T-cell (primary cell): ENCODE measurements at places on chromosomes 4 and X.

- no peak for DNase-seq
Observed at GRCh38 chrX:124829930-124830329, 483.6 kb downstream of the SH2D1A start.

GRCh38 chrX:25928316-25928715 lies 209.8 kb upstream of the MAGEB18 start:
- DNase-seq: no peak

GRCh38 chr4:1291996-1292702 lies 2.5 kb downstream of the MAEA start:
- no peak for DNase-seq

DNA sequence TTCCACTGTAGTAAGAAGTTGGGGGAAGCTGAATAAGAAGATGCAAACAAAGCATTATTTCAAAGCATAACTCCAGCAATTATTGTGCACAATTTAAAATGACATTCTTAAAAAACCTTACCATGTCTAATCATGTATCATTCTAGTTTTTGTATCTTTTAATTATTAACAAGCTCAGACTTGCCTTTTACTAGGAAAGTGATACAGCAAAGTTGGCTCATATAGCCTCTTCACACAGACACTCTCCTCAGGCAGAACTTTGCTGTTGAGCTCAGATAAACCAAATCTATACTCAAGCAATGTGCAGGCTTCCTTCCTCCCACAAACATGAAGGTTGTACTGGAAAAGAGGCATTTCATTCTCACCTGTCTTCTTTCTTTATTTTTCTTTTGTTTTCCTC lies 358.7 kb upstream of the EMCN start:
- no peak for DNase-seq

DNA sequence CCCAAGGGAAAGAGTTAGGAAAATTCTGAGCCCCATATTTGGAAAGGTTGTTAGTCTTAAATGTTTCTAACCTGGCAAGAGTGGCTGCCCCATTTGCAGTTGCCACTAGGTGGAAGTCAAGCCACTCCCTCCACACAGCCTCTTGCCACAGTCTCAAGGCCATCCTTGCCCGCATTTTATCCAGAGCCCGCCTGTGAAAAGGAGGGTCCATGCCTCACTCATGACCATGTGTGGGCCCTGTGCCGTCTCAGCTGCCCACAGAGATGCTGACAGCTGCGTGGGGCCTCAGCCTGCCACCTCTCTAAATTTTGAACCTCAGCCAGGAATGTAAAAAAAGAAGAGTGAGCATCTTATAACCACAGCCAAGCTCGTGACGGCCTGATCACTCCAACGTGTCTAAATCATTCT lies 201.5 kb upstream of the FAM241A start:
- DNase-seq: no peak

- DNase-seq: no peak
Observed at GRCh38 chrX:18377796-18378195, 23.3 kb upstream of the SCML2 start.

DNA sequence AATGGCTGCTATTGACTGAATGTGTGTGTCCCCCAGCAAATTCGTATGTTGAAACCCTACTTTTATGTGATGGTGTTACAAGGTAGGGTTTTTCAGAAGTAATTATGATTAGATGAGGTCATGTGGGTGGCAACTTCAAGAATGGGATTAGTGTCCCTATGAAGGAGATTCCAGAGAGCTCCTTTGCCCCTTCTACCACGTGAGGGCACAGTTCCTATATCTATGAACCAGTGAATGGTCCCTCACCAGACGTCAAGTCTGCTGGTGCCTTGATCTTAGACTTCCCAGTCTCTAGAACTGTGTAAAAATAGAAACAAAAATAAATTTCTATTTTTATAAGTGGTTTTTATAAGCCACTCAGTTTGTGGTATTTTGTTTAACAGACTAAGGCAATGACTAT lies 1137.6 kb upstream of the IGFBP7 start:
- no peak for DNase-seq

DNA sequence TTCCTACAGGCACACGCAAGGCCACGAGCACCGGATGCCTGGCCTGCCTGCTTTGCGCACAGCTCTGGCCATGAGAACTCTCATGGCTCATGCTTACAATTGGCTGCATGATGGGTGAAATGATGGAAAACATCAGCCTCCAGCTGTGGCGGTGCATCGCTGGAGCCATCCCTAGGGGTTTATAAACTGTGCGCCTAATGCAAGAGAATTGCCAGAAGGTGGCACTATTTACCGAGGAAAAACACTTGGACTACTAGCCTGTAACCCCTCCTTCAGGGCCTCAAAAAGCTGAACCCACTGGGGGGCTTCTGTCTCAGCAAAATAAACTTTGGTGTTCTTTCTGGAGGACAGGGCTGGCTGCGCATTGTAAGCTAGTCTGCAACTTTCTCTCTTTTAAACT lies 51.9 kb downstream of the PHKA2 start:
- DNase-seq: no peak

GRCh38 chr4:145552181-145552822 lies 66.9 kb upstream of the MMAA start:
- DNase-seq: no peak

DNA sequence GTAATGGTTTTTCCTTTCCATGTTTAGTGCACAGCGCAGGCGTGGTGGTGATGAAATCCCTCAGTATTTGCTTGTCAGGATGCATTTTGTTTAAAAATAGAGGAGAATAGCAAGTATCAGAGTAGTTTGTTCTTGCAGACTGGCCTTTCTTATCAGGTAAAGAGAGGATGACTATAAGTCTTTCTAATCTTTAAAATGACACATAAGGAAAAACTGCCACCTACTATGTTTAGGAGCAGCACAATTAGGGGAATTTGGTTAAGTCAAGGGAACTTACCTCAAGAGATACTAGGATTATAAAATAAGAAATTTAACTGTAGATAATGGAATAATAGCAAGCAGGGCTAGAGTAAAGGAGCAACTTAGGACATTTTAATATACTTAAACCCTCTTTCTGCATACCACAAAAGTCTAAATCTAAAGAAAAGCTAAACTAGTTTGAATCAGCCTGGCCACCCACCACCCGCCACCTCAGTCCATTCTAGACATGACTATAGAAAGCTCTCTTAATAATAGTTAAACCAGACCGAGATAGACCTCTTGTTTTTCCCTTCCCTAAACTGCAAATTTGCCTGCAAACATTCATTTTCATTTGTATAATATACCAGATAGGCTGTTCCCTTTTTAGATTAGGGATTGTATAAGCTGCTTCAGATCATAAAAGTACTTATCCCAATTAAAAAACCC lies 62.0 kb downstream of the APOOL start:
- DNase-seq: no peak

DNA sequence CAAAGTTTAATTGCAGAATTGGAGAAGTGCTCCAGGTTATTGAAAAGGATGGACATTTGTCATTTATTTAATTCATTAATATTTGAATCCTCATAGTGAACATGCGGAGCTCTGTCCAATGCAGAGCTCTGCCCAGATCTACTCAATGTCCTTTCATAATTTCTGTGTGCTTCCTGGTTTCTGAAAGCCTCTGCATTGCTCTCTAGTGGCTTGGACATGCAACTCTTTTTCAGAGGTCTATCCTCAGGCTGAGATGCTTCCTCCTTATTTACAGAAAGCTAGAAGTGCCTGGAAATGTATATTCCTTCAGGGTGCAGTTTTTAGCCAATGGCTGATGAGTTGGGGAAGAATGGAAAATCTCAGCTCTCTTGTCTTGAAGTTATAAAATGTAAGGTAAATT lies 786.1 kb upstream of the AADAT start:
- no peak for DNase-seq

GRCh38 chrX:1592470-1593142 lies 1.2 kb downstream of the AKAP17A start:
- no peak for DNase-seq
